ENCODE measurements at places on chromosomes 4 and X.

DNA sequence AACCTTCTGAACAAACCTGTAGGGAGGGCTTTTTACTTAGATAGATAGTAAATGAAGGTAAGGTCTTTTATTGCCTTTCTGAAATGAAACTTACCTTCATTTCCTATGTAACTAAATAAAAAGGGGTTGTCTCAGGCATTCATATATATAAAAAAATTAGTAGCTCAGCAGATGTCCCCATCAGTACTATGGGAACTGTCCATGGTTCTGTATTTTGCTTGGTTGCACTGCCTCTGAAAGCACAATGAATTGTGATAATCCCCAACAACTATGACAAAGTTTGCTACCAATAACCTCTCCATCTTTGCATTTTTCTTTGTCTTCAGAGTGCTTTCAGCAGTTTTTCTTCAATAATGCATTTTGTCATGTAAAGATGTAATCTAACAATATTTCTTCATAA, 222.4 kb downstream of the SLIT2 start:
- DNase-seq: no peak

- DNase-seq: no peak
These were observed 88.0 kb downstream of the LEF1 start for GRCh38 chr4:108080747-108081146.

- no peak for DNase-seq
These were observed 11.3 kb downstream of the SCD5 start for GRCh38 chr4:82787342-82787741.

DNA sequence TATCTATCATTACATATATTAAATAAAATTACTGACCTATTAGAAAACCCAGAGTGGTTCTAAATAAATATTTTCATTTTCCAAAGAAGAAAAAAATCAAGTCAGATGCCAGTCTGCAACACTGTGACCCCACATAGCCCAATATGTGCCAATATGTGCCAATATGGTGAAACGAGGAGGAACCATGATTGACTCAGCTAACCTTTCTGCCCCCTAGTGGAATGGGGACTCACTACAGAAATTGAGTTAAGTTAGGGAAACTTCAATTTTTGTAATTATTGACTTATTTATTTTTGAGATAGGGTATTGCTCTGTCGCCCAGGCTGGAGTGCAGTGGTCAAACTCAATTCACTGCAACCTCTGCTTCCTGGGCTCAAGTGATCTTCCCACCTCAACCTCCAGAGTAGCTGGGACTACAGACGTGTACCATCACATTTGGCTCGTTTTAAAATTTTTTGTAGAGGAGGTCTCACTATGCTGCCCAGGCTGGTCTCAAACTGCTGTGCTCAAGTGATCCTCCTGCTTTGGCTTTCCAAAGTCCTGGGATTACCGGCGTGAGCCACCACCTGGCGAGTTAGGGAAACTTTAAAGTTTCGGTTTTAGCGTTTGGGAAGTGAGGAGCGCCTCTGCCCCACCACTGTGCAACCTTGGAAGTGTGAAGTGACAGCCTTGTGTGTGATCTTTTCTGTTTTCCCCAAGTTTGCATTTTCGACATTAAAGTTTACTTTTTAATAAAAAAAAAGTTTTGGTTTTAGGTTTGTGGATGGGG, 116.8 kb upstream of the SHISA3 start:
- no peak for DNase-seq

DNA sequence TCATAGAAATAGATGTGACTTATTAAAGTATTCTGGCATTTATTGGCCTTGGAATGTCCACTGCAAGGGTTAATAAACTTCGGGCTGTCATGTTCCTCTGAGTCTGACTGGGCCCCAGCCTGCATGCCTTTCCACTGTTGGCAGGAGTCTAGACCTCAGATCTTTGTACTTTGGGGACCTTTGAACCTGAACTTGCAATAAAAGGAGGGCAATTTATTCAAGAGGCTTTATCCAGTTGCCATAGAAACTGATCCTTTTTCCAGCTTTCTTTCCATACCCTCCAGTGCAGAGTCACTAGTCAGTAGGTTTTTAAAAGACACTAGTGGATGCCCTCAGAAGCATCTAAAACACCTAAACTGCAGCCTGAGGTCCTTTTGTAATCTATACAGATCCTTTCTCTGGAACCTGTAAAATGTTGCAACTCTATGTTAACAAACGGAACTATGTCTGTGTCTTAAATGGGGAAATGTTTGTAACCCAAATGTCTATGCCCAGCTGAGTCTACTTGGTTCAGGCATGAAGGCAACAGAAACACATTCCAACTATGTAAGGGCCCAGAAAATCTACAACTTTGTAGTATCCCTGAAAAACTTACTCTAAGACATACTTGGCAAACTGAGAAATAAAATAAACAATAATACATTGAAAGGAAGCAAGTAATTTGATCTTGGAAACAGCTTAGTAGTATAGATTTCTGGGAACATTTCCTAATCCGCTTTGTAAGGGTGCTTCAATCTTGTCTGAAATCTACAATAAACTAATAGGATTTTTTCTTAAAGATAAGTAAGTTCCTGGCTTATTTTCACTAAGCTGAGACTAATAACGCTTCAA, 41.5 kb downstream of the SOWAHB start:
- DNase-seq: no peak

DNA sequence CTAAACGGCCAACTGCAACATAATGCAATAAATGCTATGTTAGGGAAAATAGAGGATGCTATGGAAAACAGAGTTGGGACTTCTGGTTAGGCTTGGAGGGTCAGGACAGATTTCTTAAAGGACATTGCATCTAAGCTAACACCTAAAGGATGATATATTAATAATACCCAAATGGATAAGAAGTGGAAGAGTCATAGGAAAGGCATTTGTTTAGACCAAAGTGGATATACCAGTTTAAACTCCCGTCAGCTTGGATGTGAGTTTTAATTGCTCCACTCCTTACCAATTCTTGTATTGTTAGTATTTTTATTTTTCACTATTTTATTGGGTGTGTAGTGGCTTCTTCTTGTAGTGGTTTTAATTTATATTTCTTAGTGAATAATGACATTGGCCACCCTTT, 93.9 kb downstream of the PTPN13 start:
- DNase-seq: no peak

GRCh38 chr4:91233164-91233563, 1070.6 kb upstream of the GRID2 start:
- no peak for DNase-seq

All from caudate nucleus (tissue), 63 donors.